AG04450 (cell line): ENCODE measurements at places on chromosomes 12 and 14.
A peak's percentile ranks its signal among the peaks of the same experiment; 100 is the strongest.

DNA sequence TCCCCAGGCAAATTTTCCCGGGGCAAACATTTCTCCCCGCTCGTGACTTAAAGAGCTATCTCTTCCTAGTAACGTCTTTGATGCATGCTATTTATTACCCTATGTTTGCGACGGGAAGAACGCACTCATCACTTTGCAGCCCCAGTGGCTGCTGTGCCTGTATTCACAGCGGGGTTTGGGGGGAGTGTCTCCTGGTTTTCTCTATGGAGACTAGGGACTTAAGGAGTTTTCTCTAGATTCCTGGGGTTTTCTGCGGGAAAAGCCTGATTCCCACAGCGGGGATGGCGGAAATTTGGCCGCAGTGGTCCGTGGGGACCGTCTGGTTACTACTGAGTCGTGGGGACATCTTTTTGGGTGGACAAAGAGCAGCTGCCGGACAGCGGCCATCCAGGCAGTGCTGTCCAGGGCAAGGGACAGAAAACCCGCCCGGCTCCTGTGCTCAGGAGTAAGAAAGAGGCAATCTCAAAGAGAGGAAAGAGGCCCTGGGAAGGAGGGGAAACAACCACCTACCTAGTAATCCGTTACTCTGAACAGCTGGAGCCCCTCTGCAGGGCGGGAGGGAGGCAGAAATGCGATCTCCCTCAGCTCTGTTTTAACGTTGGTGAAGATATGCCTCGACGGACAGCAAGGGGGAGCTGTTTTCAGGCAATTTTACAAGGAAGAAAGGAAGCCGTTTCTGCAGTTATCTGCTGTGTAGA lies 771 bp upstream of the AVPR1A start:
- peak; percentile 3 for DNase-seq

DNA sequence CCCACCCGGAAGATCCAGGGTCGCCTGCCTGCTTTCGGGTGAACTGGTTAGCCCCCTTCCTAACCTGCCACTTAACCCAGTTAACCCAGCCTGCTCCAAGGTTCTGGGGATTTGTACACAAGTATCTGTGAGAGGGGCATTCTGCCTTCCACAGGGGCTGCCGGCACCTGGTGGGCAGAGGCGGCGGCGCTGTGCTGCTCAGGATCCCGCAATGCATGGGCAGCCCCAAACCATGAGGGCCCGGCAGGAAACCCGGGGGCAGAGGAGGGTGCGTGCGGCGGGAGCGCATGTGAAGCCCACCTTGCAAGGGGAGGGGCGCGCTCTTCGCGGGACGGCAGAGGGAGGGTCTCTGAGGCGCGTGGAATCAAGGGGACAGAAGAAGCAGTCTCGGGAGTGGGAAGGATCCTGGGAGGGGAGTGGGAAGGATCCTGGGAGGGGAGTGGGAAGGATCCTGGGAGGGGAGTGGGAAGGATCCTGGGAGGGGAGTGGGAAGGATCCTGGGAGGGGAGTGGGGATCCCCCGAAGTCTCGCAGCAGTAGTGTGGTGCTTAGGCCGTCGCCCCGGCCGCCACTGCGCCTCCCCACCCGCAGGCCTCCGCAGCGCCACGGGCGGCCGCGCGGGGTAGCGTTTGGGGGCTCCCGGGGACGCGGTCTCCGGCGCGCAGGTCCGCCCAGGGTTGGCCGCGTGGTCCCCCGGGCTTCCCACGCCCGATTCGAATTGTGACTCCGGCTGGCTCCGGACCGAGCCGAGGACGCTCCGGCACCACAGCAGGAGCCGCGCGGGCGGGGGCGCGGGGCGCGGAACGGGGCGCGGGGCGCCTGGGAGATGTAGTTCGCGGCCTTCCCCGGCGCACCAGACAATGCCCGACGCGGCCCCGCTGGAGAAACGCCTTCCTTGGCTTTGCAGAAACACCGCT lies 4.9 kb upstream of the MTA1 start:
- peak; percentile 11 for DNase-seq

- DNase-seq: no peak
These were observed at the start of gene ADSS1 for GRCh38 chr14:104723651-104724406. Gene ADSS1 (plus strand): TSS chr14:104724229. CDS start chr14:104724271, 42 bp downstream.

GRCh38 chr12:130041983-130042812 lies 120.1 kb upstream of the FZD10 start:
- DNase-seq: no peak

- no peak for DNase-seq
These were observed 2.9 kb upstream of the DENR start for GRCh38 chr12:122749569-122750332.

GRCh38 chr12:95446506-95446900 lies 27.4 kb upstream of the METAP2 start:
- DNase-seq: no peak

- peak; percentile 3 for DNase-seq
These were observed 503.5 kb downstream of the LRFN5 start for GRCh38 chr14:42110167-42110566.

DNA sequence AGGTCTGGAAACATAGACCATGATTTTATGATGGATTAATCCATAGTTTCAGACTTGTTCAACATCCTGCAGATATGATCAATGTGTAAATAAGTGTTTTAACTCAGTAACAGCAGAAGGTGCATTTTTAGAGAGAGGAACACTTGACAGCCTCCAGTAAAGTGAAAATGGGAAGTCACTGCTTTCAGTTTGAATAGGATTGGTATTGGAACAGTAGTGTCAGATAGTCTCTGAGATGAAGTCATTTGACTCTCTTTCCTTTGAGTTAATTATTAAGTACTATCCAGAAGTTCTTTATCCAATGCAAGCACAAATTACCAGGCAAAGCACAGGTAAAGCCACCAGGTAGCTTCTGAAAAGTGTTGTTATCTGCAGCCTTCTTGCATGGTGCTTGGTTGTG lies 14.5 kb upstream of the NAV3 start:
- DNase-seq: no peak

GRCh38 chr12:67520606-67521005 lies 127.9 kb upstream of the DYRK2 start:
- no peak for DNase-seq

GRCh38 chr12:16756833-16757555 lies 151.0 kb upstream of the LMO3 start:
- no peak for DNase-seq

GRCh38 chr14:73027984-73028383 lies 1.1 kb upstream of the ZFYVE1 start:
- no peak for DNase-seq

GRCh38 chr12:3803865-3804472 lies 51.1 kb upstream of the CRACR2A start:
- peak; percentile 29 for DNase-seq

DNA sequence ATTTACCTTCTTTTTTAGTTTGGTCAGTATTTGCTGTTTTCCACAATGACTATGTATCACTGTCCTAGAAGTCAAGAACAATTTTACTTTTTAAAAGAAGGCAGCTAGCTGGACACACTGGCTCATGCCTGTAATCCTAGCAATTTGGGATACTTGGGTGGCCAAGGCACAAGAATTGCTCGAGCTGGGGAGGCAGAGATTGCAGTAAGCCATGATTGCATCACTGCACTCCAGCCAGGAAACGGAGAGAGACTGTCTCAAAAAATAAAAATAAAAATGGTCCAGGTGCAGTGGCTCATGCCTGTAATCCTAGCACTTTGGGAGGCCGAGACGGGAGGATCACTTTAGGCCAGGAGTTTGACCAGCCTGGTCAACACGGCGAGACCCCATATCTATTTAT lies 28.3 kb downstream of the MDM1 start:
- DNase-seq: no peak

- no peak for DNase-seq
These were observed 32.4 kb downstream of the C14orf132 start for GRCh38 chr14:96071561-96071960.

DNA sequence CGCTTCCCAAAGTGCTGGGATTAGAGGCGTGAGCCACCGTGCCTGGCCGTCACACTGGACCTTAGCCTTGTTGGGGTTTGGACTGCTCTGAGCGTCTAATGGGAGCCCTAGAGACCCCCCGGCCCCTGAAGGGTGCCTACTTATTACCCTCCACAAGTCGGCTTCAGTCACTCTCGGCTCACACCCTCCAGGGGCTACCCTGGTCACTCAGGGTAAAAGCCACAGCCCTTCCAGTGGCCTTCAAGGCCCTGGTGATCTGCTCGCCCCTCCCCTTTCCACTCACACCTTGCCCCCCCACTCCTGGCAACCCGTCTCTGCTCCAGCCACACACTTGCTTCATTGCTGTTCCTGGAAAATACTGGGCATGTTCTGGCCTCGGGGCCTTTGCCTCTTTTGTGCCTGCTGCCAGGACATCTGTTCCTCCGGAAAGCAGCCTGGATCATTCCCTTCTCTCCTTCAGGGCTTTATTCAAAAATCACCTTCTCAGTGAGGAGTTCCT lies 3.6 kb upstream of the MORN3 start:
- no peak for DNase-seq

DNA sequence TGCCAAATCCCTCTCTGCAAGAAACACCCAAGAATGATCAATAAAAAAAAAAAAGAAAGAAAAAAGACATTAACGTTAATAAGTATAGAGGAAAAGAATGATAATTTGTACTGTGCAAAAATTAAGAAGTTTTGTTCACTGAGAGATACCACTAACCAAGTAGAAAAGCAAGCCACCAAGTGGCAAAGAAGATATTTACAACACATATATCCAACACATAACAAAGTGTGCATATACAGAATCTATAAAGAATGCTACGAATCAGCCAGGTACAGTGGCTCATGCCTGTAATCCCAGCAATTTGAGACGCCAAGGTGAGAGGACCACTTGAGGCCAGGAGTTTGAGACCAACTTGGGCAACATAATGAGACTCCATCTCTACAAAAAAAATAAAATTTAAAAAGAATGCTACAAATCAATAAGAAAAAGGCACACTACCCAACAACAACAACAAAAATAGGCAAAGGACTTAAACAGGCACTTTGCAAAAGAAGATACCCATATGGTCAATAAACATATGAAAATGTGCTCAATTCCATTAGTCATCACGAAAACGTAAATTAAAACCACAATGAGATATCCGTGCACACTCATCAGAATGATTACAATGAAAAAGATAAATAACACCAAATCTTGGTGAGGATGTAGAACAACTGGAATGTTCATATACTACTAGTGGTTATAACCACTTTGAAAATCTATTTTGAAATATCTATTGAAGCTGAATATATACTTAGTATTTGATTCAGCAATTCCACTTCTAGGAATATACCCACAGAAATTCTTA lies 19.8 kb downstream of the GALNT4 start:
- no peak for DNase-seq

DNA sequence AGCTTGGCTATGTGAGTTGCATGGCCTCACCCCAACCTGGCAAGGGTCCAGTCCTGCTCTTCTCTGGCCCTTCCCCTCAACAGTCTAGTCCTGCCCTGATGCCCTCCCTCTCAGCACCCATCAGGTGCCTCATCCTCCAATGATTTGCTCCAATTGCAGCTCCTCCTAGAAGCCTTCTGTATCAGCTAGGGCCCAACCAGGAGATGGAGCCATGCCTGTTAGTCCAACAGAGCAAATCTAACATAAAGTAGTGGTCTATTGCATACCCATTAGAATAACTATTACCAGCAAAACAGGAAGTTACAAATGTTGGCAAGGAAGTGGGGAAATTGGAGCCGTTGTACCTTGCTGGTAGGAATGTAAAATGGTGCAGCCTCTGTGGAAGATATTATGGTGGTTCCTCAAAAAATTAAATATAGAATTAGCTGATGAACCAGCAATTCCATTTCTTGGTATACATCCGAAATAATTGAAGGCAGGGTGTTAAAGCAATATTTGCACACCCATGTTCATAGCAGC lies 163.5 kb downstream of the VRK1 start:
- no peak for DNase-seq

DNA sequence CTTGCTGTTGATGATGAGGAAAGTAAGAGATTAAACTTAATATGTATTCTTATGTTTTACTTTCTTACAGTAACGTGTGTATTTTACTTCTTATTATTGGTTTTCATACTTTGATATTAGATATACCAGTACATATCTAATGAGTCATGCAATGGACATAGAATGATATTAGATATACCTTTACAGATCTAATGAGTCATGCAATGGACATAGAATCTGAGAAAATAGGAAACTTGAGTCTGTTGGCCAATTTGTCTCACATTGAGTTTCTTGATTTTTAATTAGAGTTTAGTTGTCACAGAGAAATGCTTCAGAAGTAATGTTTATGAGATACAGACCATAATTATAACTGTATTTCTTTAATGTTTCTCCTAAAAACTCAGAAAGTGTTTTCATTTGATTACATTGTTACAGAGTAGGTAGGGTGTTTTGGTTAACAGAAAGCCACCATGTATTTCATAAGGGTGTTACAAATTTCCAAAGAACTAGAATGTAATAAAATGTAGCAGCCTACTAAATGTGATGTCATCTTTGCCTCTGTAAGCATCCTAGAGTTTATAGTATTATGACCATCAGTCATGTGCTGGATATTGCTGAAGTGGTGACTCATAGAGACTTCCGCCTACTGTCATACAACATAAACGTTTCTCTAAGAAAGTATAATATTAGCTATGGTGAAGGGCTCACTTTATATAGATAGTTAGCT lies 3.0 kb downstream of the GAS2L3 start:
- peak; percentile 41 for DNase-seq

- no peak for DNase-seq
These were observed 8.4 kb upstream of the PGF start for GRCh38 chr14:74963705-74964271.

GRCh38 chr12:62895351-62895877 lies 39.5 kb downstream of the PPM1H start:
- DNase-seq: no peak

DNA sequence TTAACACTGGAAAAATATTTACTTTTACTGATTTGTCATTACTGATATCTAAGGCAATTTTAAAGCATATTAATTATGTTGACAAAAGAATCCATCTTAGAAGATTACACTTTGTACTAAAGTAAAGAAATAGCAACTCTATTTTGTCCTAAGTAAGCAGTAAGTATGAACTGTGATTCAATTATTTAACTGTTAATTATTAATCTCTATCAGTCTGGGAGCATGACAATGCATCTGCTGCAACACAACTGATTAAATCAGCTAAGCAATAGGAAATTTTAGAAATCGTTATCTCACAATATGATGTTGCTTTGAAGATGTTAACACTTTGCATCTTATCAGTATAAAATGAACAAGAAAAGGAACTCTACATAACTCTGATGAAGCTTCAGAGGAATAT lies 172.3 kb downstream of the DPY19L2 start:
- no peak for DNase-seq

- no peak for DNase-seq
These were observed 14.4 kb downstream of the TNFRSF1A start for GRCh38 chr12:6327229-6328041.

- DNase-seq: no peak
These were observed 55.0 kb downstream of the PAX9 start for GRCh38 chr14:36716614-36717184.

DNA sequence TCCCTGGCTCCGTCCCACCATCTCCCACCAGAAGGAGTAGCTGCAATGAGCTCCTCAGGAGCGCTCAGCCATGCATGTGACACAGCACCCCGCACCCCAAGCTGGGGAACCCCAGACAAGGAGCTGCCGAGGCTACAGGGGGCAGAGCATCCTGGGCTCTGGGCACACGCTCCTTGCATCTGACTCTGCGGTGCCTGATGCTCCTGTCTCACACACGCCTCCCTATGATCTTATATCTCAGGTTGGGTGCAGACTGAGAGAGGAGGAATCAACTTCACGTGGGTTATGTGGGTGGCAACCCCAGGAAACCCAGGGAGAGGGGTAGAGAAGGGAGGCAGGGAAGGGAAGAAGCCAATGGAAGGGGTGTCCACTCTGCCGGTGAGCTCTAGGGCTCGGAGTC lies 60.0 kb downstream of the CCNK start:
- no peak for DNase-seq

- DNase-seq: no peak
These were observed 5.9 kb upstream of the GSC start for GRCh38 chr14:94775871-94776210.
